Stimulated activated CD4-positive, alpha-beta T cell treated with anti-CD3 and anti-CD28 coated beads, TNF-alpha, amount 100 ng/mL, for 24 hours (primary cell): ENCODE measurements at places on chromosomes 7 and 10.

DNA sequence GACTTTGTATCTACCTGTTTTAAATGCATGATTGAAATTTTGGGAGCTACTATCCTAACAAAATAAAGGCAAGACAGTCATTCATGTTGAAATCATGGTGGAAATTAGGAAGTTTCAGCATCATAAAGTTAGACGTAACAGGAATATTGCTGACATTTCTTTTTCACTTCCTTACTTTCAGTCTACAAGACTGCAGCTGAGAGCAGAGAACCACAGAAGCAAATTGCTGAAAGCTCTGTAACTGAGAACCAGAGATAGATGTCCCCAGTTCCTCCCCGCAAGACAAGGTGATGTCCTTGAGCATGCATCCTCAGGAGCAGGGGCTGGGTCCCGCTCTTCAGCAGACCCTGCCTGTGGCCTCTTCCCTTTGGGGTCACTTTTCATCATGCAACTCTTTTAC, 466.3 kb upstream of the POM121L12 start:
- no peak for DNase-seq

- no peak for DNase-seq
These were observed 31.8 kb downstream of the ARL3 start for GRCh38 chr10:102682416-102682815.

DNA sequence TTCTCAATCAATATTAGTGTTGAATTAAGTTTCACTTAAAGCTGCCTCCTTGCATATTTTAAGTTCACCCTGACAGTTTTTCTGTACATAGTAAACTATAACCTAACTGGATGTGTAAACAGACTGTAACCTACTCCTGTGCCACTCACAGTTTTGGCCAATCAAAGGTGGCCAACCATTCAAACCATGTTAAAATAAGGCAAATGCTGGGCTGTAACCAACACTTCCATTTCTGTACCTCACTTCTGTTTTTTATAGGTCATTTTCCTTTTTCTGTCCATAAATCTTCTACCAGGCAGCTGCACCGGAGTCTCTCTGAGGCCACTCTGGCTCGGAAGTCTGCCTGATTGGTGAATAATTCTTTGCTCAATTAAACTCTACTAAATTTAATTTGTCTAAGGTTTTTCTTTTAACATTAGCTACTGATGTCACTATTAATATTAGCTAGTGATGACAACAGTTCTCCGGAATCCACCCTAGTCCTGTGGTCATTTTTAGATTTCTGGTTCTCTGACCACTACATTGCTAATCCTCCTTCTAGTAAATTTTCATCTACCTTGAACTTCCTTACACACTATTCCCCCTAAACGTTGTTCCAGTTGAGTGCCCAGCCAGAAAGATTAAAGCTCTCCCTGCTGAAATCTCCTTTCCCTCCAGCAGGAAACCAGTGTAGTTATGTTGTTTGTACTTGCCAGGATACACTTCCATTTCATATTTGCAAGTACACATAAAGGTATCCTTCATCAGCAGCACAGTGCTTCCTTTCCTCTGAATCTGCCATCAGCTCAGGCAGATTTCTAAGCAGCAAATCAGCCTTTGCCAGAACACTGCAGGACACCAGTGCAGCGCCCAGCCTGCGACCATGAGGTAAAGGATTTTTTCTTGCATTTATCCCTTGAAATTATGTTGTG, 18.6 kb upstream of the IFIT2 start:
- no peak for DNase-seq

DNA sequence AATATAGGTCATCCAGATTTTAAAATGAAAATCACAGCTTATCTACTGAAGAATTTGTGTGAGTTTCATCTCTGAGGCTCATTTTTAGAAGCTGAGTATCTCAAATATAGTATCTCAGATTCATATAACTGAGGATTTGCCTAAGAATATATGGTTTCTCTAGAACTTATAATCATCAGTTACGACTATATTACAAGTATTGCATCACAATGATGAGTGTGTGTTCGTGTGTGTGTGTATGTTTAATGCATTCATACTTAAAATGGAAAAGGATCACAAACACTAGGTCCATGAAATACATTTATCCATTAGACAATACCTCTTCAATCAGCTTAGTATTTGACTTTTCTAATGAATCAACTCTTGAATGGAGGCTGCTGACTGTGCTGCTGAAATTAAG, 21.3 kb downstream of the RUFY2 start:
- DNase-seq: no peak

GRCh38 chr7:126440542-126440941, 812.2 kb downstream of the GRM8 start:
- DNase-seq: no peak
